ENCODE measurements at places on chromosomes 11 and 22. TPM values are rescaled to one million over a fixed set of nuclear protein-coding genes. Genes with fewer than 3 reads are reported as not detected.
A peak's percentile ranks its signal among the peaks of the same experiment; 100 is the strongest.

DNA sequence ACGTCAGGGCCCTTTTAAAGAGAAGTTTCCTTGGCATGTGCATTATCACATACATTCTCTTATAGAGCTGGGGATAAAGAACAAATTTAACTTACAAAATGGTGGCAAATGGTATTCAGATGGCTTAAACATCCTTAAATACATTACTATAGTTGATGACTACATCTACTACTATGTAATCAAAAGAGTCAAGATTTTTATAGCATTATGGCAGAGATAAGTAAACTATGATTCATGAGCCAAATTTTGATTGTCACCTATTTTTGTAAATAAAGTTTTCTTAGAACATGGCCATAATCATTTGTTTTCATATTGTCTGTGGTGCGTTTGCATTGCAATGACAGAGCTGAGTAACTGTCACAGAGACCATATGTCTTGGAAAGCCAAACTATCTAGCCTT lies 1188.6 kb upstream of the TENM4 start:
- no peak for DNase-seq
- no peak overlapping the region for H3K4me3 ChIP-seq
- no peak overlapping the region for H3K27ac ChIP-seq
- H3K4me1 ChIP-seq: no peaks in the 10 kb centered on the region
- no peaks in the 10 kb centered on the region for H3K27me3 ChIP-seq
- H3K36me3 ChIP-seq: no peaks in the 10 kb centered on the region

DNA sequence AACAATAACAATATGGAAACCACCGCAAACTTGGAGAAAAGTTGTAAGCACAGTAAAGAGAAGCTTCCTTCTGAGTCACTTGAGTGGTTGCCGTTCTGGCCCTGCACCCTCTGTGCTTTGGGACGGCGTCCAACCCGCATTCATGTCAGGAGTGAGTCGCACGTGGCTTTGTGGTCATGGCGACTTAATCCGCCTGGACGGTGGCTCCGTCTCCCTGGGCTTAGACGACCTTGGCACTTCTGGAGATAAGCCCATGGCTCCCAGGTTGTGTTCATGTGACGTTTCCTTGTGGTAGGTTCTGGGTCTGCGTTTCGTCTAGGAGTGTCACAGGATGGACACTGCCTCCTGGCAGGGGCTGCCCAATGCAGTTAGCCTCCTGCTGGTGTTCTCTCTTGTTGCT lies 40.5 kb downstream of the TPCN2 start:
- no peak overlapping the region for H3K27ac ChIP-seq
- no peaks in the 10 kb centered on the region for H3K4me1 ChIP-seq
- no peak for DNase-seq
- no peak overlapping the region for H3K4me3 ChIP-seq

GRCh38 chr11:89327885-89328284 lies 150.2 kb downstream of the TYR start:
- H3K27me3 ChIP-seq: no peaks in the 10 kb centered on the region
- no peaks in the 10 kb centered on the region for H3K4me1 ChIP-seq
- no peak overlapping the region for H3K4me3 ChIP-seq
- H3K36me3 ChIP-seq: no peaks in the 10 kb centered on the region

GRCh38 chr11:19811380-19811779 lies 98.7 kb downstream of the NAV2 start:
- H3K27me3 ChIP-seq: no peaks in the 10 kb centered on the region
- no peak for DNase-seq
- H3K36me3 ChIP-seq: no peaks in the 10 kb centered on the region
- no peak overlapping the region for H3K4me3 ChIP-seq

DNA sequence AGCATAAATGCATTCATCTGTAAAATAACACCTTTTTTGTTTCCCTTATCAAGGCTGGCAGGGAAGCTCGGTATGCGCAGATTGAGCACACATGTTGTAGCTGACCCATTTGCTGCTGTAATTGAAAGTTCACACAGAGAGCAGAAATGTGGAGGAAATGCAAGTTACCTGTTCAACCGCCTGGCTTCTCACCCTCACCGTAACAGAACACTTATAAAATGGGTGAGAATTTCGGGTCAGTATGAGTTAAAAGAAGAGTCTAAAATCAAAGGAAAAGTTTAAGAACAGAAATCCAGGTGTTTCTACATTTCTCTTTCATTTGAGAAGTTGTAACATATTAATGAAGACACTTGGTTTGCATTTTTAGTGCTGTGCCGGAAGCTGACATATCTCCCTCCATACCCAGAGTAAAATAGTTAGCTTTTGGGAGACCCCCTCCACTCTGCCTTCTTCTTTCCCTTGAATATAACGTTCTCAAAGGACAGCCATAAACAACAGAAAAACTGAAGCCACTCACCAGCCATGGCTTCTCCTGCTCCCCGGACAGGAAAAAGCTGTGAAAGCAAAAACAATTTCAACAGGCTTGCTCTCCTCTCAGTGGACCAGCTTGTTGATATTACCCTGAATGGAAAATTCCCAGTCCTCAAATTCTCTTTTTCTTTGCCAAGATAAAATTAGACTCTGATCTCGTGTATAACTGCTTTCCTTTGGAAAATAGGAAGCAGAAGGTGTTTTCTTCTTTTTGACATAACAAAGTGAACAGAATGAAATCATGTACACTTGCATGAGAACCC lies at the start of gene CASP12:
TSS of gene CASP12 (minus strand) at position 570 of the 794 bp plus-strand sequence.
- no peaks in the 10 kb centered on the region for H3K4me1 ChIP-seq
- H3K4me3 ChIP-seq: no peak within 1 kb of the TSS
- H3K27ac ChIP-seq: peak within 1 kb of the TSS; percentile 49
- no peak for DNase-seq

GRCh38 chr11:44823868-44824267 lies 97.1 kb downstream of the TSPAN18 start:
- H3K36me3 ChIP-seq: no peaks in the 10 kb centered on the region
- no peak overlapping the region for H3K27ac ChIP-seq
- no peaks in the 10 kb centered on the region for H3K27me3 ChIP-seq
- no peak overlapping the region for H3K4me3 ChIP-seq

DNA sequence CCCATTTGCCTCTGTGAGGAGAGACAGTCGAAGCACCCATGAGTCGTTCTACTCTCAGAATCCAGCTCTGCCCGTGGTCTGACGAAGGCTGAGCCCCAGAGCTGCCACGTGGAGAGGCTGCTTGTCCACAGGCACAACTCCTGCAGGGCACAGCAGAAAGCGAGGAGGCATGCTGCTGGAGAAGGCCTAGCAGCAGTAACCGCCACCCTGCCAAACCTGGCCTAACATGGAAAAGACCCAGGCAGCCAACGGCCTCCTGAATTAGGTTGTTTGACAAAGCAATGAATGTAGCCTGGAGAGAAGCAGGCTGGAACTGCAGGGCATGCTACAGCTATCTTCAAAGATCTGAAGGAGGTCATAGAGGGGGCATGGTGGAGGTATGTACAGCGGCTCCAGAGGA lies 89.7 kb downstream of the SNX19 start:
- DNase-seq: no peak
- no peak overlapping the region for H3K4me3 ChIP-seq
- H3K36me3 ChIP-seq: no peaks in the 10 kb centered on the region
- H3K4me1 ChIP-seq: no peaks in the 10 kb centered on the region

DNA sequence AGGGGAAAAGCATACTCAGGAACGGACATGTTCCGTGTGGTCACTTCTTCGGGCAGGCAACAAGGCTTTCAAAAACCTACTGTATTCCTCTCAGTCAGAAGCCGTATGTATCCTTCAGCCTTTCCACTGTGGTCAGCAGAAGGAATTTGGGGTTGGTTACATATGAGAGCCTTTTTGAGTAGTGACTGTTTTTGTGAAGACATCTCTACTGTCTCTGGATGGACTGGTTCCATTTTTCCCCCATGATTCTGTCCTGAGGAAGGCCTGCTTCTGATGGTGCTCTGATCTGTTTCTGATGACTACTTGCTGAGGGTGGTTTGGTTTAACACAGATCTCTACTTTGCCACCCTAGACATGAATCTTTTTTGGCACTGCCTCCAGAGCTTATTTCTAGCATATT lies 63.7 kb upstream of the HORMAD2 start:
- no peaks in the 10 kb centered on the region for H3K27me3 ChIP-seq
- H3K4me3 ChIP-seq: no peak overlapping the region
- H3K27ac ChIP-seq: no peak overlapping the region

DNA sequence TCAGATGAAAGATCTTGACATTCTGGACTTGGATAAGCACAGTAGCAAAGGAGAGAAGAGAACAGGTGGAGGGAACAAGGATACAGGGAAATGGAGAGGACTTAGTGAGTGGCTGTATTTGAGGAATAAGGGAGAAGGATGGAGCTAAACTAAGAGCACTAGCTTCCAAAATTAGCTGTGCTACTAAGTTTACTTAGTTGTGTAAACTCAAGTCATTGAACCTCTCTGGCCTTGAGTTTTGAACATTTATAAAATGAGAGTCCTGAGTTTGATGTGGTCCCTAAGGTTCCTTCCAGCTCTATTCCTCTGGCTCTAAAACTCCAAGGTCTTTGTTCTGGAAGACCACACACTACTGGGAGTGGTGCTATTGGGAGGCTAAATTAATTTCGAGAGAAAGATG lies 100.7 kb downstream of the TRIM44 start:
- DNase-seq: no peak
- H3K27ac ChIP-seq: no peak overlapping the region
- no peak overlapping the region for H3K4me3 ChIP-seq
- no peaks in the 10 kb centered on the region for H3K36me3 ChIP-seq
- H3K4me1 ChIP-seq: no peaks in the 10 kb centered on the region

GRCh38 chr11:9787260-9787659 lies 123.4 kb downstream of the SWAP70 start:
- no peaks in the 10 kb centered on the region for H3K27me3 ChIP-seq
- no peaks in the 10 kb centered on the region for H3K36me3 ChIP-seq
- no peak overlapping the region for H3K4me3 ChIP-seq
- H3K4me1 ChIP-seq: no peaks in the 10 kb centered on the region
- H3K27ac ChIP-seq: no peak overlapping the region

DNA sequence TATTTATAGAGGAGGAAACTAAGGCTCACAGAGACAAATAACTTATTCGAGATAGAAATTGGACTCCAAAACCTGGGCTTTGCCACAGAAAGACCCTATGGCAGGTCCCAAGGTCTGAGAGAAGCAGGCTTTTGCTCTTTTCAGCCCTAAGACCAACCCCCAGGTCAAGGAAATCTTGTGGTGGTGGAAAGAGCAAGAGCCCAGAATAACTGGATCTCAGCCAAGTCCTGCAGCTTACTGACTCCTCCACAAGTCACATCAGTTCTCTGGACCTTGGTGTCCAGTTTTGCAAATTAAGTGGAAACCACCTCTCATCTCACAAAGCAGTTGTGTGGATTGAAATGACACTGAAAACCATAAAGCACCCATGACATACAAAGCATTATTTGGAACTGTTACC lies 122.2 kb downstream of the C11orf58 start:
- DNase-seq: no peak
- H3K36me3 ChIP-seq: no peaks in the 10 kb centered on the region
- H3K27ac ChIP-seq: no peak overlapping the region
- H3K4me1 ChIP-seq: no peaks in the 10 kb centered on the region

- H3K36me3 ChIP-seq: no peaks in the 10 kb centered on the region
- no peaks in the 10 kb centered on the region for H3K4me1 ChIP-seq
- H3K4me3 ChIP-seq: no peak overlapping the region
- H3K27ac ChIP-seq: no peak overlapping the region
- H3K27me3 ChIP-seq: no peaks in the 10 kb centered on the region
Observed at GRCh38 chr22:32421484-32421883, 9.4 kb upstream of the RTCB start.

DNA sequence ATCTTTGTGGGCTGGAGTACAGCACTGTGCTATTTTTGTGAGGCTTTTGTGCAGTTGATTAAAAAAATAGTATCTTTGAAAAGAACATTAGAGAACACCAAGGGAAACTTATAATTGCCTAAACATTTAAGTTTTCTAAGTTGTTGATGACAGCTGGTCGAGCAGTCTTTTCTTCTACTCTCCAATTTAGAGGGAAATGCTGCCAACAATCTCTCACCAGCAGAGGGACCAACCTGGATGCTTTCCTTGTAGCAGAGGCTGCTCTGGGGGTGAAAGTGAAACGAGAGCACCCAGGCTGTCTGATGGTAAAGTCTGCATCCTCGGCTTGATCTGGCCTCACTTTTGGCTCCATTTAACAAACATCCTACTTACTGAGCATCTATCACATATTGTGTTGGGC lies 1286.5 kb upstream of the TENM4 start:
- no peaks in the 10 kb centered on the region for H3K27me3 ChIP-seq
- peak; percentile 17 for DNase-seq
- no peak overlapping the region for H3K27ac ChIP-seq

- H3K27ac ChIP-seq: peak overlapping the region; percentile 6
- DNase-seq: no peak
- H3K4me1 ChIP-seq: peaks cover 37% of the 10 kb centered on the region
- H3K36me3 ChIP-seq: no peaks in the 10 kb centered on the region
Observed at GRCh38 chr22:29308791-29309262, 2.4 kb downstream of the GAS2L1 start.

- DNase-seq: peak; percentile 52
- H3K4me1 ChIP-seq: peaks cover 42% of the 10 kb centered on the region
- H3K27ac ChIP-seq: peak overlapping the region; percentile 68
- H3K36me3 ChIP-seq: no peaks in the 10 kb centered on the region
- H3K4me3 ChIP-seq: no peak overlapping the region
- H3K27me3 ChIP-seq: no peaks in the 10 kb centered on the region
Observed at GRCh38 chr11:64870893-64871466, 7.4 kb downstream of the EHD1 start.

- H3K4me1 ChIP-seq: no peaks in the 10 kb centered on the region
- no peak overlapping the region for H3K4me3 ChIP-seq
- H3K27me3 ChIP-seq: no peaks in the 10 kb centered on the region
- no peaks in the 10 kb centered on the region for H3K36me3 ChIP-seq
- no peak for DNase-seq
- no peak overlapping the region for H3K27ac ChIP-seq
Observed at GRCh38 chr11:5246772-5247471, 2.7 kb downstream of the HBG1 start.

DNA sequence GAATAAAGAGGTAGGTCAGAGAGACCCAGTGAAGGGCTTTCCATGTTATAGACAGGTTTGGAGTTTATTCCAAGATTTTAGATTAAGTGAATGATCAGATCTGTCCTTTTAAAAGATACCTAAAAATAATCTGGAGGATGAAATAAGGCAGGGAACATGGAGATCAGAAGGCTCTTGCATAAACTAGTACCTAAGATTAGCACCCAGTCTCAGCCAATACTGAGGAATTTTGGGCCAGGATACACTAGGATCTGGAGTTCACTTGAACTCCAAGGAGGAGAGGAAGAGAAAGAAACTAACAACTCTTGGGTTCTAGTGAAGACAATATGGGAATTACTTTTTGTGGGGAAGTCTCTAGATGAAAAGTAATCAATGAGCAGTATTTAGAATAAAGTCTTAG lies 47.9 kb upstream of the RAPSN start:
- H3K4me3 ChIP-seq: no peak overlapping the region
- H3K27ac ChIP-seq: no peak overlapping the region
- H3K36me3 ChIP-seq: no peaks in the 10 kb centered on the region
- DNase-seq: no peak
- H3K27me3 ChIP-seq: no peaks in the 10 kb centered on the region
- no peaks in the 10 kb centered on the region for H3K4me1 ChIP-seq

- peak overlapping the region; percentile 96 for H3K27ac ChIP-seq
- peak; percentile 44 for DNase-seq
- H3K36me3 ChIP-seq: no peaks in the 10 kb centered on the region
- H3K4me3 ChIP-seq: peak overlapping the region; percentile 70
- peaks cover 13% of the 10 kb centered on the region for H3K4me1 ChIP-seq
- H3K27me3 ChIP-seq: no peaks in the 10 kb centered on the region
Observed at GRCh38 chr11:86245369-86246292, 1.1 kb downstream of the EED start.

- DNase-seq: no peak
- no peak overlapping the region for H3K4me3 ChIP-seq
- H3K27me3 ChIP-seq: no peaks in the 10 kb centered on the region
Observed at GRCh38 chr11:97548280-97548679, 1158.5 kb downstream of the JRKL start.

CALCA gene
- not detected for total RNA-seq

SPA17 gene
- 8.4 TPM for total RNA-seq

SYT13 gene
- 31.5 TPM for total RNA-seq

GGTLC3 gene
- not detected for total RNA-seq

DGAT2 gene
- total RNA-seq: 3.0 TPM

NUP160 gene
- 22.7 TPM for total RNA-seq

FAM168A gene
- 21.6 TPM for total RNA-seq

APOBEC3B gene
- total RNA-seq: 18.9 TPM

Data from colonic mucosa (tissue), 4 donors.